ENCODE measurements at places on chromosomes 13 and 19.
A peak's percentile ranks its signal among the peaks of the same experiment; 100 is the strongest.

DNA sequence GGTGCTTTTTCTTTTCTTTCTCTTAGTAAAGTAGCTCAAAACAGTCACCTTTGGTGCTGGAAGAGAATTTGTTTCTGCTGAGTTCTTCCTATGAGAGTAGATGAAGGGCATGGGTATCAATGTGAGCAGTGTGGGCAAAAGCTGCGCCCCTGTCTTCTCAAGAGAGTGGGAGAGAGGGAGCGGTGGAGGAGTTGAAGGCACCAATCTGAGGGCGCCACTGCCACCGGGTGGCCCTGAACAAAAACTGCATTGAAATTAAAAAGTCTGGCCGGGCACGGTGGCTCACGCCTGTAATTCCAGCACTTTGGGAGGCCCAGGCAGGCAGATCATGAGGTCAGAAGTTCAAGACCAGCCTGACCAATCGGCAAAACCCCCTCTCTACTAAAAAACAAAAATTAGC lies 28.7 kb upstream of the EPHX3 start:
- no peaks in the 10 kb centered on the region for H3K27me3 ChIP-seq
- H3K36me3 ChIP-seq, result peaks cover 98% of the 10 kb centered on the region
- H3K27ac ChIP-seq, result no peak overlapping the region
- no peak overlapping the region for H3K4me3 ChIP-seq
- DNase-seq, result no peak

DNA sequence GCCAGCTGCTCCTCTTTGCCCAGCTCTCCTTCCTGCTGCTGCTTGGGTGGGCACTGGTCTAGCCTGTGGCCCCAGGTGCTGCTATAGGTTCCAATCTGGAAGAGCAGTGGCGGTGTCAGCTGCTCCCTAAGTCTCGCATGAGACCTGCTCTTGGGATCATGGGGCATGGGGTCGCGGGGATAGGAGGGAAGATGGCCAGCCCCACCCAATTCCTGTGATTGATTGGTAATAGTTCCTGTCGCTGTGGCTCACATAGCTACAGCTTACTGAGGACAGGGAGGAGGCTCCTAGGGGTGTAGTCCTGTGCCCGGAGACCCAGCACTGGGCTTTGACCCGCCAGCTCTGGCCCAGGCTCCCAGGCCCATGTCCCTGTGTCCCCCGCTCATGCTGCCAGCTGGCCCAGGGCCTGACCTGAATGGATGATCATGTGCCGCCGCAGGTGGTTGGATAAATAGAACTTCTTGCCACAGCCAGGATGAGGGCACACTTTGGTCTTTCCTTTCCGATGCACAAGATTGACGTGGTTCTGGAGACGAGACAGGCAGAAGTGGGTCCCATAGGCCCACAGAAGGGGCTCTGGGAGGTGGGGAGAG lies 4.5 kb upstream of the ELAVL3 start:
- no peaks in the 10 kb centered on the region for H3K4me1 ChIP-seq
- no peak overlapping the region for H3K4me3 ChIP-seq
- no peak for DNase-seq
- peaks cover 22% of the 10 kb centered on the region for H3K27me3 ChIP-seq
- H3K27ac ChIP-seq, result no peak overlapping the region
- H3K36me3 ChIP-seq, result no peaks in the 10 kb centered on the region

- no peak for DNase-seq
- no peaks in the 10 kb centered on the region for H3K4me1 ChIP-seq
- no peak overlapping the region for H3K27ac ChIP-seq
- no peaks in the 10 kb centered on the region for H3K27me3 ChIP-seq
- no peaks in the 10 kb centered on the region for H3K36me3 ChIP-seq
These were observed 171.0 kb downstream of the GPC6 start for GRCh38 chr13:93397619-93398018.

DNA sequence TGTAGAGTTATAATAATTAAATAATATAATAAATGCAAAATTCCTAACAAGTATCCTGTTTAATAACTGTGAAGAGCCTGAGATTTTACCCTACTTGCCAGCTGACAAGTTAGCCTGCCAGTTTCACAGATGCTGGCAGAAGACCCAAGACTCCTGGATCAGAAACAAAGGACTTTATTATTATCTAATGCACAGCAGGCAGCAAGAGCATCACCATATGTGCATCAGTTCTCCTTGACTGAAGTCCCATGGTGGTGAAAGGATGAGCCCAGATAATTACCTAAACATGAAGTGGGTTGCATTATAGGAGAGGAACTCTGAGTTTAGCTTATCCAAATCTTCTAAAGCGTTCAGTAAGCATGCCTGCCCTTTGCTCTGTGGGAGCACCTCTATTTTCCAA lies 39.1 kb upstream of the MTIF3 start:
- H3K4me1 ChIP-seq, result no peaks in the 10 kb centered on the region
- no peak overlapping the region for H3K4me3 ChIP-seq
- no peaks in the 10 kb centered on the region for H3K36me3 ChIP-seq
- DNase-seq, result no peak
- H3K27ac ChIP-seq, result no peak overlapping the region

GRCh38 chr13:113907635-113908617 lies 44.0 kb upstream of the GAS6 start:
- peaks cover 25% of the 10 kb centered on the region for H3K4me1 ChIP-seq
- peak overlapping the region; percentile 12 for H3K4me3 ChIP-seq
- H3K27ac ChIP-seq, result peak overlapping the region; percentile 97
- H3K27me3 ChIP-seq, result no peaks in the 10 kb centered on the region
- H3K36me3 ChIP-seq, result no peaks in the 10 kb centered on the region
- no peak for DNase-seq
